ENCODE measurements at places on chromosomes 2 and 18.

DNA sequence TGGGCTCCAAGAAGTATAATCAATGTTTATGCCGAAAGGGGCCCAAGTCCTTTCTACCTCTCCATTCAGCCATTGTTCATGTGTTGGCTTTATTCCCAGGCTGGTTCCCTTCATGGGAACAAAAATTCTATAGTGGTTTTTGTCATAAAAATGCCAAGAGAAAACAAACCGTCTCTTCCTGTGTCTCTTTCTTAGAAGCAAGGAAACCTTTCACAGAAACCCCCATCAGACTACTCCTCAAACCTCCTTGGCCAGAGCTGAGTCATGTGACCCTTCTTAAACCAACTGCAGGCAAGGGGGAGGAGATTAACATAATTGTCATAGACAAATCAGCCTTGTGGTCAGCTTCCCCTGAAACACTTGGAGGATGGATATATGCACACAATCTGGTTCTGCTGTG is 75.1 kb upstream of the TANK start:
- DNase-seq: no peak

DNA sequence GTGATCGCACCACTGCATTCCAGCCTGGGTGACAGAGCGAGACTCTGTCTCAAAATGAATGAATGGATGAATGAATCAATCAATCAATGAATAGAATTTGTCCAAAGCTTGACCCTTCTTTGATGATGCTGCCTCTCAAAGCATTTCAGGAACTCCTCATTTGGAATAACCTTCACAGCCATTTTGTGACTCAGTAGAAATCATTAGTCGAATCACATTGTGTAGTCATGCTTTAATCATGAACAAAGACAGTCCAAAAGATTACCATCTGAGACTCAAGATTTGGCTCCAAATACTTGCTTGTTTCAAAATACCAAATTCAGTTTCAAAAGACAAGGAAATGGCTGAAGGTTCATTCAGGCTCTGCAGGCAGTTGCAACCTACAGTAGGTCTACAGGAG is 83.1 kb downstream of the VWA3B start:
- DNase-seq: no peak

DNA sequence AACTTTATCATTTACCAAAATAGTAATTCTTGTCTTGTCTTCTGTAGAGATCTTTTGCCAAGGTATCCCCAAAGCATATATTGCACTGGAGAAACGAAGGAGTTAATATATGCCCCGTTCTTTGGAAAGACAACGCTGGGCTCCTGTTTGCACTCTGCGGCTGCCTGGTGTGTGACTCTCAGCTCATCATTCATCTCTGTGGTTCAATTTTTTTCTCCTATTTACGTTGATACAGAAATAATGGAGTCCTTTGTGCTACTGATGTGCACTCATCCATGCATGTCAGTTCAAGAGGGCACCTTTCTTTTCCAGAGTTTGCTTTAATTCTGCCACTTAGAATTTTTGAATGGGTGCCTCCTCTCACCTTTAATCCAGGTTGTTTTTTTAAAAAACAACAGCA is 655.5 kb downstream of the DCDC2C start:
- DNase-seq: no peak

DNA sequence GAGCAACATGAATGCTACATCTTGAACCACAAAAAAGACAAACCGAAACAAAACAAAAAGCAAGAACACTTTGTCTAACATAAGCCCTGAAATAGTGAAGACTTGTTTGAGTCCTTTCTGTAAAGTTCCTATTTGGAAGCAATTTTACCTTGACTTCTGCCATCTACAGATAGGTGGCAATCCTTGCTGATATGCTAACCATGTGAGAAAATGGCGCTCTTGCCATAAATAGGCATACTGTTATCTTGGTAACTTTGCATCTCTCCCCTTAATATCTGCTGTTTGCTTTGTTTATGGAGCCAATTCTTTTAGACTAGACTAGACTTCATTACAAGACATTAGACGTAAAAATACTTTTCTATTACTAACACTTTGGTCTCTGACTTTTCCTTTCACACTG is 49.4 kb upstream of the PNPT1 start:
- no peak for DNase-seq

DNA sequence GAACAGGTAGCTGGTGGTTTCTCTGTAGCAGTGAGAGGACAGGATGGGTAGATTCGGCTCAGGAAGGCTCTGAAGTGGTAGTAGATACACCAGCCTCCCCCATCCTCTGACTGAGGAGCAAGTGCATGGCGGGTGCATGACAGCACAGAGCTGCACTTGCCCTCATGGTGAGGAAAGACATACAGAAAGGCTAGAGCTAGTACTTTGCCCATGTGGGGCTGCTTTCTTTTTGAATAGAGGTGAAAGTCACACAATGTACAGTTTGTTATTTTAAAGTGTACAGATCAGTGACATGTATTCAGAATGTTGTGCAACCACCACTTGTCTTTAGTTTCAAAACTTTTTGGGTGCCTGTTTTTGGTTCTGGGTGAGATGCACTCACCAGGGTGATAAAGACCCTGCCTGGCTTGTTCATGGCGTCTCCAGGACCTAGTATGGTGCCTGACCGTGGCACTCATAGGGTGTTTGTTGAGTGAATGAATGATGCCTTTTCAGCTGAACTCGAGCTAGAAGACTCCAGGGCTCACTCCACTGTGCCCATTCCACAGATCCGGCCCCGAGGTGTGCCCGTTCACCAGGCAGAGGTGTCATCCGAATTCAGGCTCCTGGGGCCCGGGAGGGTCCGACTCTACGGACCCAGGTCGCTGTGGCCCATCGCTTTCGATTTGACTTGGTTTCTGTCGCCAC is 421 bp upstream of the VAMP5 start:
- DNase-seq: no peak

DNA sequence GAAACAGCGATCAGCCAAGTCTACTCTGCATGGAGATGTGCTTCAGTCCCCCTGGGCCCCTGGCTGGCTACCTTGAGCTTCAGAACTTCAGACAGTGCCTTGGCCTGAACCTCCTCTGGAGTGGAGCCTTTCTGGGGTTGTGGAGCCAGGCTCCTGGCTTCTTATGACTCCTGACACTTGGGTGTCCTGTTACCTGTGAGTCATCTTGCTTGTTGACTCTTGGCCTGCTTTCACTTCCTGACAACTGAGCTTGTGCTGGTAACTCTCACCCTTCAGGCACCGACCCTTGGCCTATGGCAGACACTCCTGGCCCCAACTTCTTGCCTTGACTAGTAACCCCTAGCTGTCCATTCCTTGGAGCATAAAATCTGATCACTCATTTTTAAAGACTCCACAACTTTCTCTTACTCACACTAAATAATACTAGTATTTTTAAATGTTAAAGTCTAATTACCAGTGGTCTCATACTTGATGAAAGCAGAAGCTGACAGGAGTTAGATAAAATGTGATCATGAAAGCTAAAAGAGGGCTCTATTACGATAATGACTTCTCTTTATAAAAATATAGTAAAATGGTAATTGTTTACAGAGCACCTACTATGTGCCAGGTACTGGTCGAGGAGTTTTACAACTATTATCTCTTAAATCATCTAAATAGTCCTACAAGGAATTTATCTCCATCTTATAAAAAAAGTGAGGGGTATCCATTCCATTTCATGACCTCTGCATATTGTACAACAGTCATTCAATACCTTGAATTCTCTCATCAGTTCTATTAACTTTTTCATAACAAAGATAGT is 46.3 kb upstream of the VIT start:
- no peak for DNase-seq

Measured in activated CD4-positive, alpha-beta T cell treated with anti-CD3 and anti-CD28 coated beads, Interleukin-2, amount 50 U/mL, for 1 hour (primary cell).